ENCODE measurements at places on chromosomes 12 and 14.
A peak's percentile ranks its signal among the peaks of the same experiment; 100 is the strongest.

DNA sequence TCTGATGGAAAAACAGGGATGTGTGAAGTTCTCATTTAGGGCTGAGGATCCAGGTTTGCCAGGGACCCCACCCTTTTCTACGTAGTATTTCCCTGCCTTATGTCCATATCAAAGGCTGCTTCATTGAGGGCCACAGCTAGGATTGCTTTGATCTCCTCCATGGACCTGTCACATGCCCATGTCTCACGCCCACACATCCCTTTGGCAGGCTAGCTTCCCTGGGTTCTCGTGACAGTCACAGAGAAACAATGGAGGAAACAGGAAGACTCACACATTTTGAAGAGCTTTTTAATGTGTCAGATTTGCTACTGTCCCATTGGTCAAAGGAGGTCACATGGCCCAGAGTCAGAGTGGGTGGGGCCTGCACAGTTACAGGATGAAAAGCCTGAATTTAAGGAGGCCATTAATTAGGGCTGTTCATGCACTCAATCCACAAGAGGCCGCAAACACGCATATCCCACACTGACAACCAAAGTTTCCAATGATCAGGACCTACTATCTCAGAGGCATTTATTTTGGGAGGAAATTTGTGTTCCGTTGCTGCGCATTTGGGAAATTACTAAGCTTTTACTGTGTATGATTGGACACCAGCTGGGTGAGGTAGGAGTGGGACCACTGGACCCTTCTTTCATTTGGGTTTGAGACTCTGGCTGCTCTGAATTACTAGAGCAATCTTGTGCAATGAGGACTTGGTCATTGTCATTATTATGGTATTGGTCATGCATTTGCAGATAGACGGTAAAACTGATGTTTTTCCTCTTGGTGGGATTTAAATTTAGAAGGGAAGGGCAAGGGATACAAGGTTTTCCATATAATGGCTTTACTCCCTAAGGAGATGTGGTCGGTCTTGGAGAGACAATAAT lies 266.2 kb downstream of the KTN1 start:
- DNase-seq = no peak

DNA sequence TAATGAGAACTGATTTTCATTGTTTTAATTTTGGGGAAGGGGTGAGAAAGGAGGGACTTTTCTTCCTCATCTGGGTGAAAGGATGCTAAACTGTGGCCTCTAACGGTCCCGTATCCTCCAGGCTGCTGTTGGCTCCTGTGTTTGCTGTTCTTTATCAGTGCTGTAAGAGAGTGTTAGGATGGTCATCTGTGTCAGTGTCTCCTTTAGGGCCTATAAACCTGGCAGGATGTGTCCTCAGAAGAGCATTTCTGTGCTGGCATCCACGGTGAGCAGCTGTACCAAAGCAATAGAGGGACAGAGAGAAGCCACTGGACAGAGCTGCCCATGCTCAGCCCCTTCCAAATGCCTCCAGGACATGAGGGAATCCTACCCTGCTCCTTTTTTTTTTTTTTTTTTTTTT lies 253.1 kb downstream of the ZFP36L1 start:
- DNase-seq = no peak

- no peak for DNase-seq
Measured at GRCh38 chr14:101926085-101926484, 38.3 kb upstream of the DYNC1H1 start.

DNA sequence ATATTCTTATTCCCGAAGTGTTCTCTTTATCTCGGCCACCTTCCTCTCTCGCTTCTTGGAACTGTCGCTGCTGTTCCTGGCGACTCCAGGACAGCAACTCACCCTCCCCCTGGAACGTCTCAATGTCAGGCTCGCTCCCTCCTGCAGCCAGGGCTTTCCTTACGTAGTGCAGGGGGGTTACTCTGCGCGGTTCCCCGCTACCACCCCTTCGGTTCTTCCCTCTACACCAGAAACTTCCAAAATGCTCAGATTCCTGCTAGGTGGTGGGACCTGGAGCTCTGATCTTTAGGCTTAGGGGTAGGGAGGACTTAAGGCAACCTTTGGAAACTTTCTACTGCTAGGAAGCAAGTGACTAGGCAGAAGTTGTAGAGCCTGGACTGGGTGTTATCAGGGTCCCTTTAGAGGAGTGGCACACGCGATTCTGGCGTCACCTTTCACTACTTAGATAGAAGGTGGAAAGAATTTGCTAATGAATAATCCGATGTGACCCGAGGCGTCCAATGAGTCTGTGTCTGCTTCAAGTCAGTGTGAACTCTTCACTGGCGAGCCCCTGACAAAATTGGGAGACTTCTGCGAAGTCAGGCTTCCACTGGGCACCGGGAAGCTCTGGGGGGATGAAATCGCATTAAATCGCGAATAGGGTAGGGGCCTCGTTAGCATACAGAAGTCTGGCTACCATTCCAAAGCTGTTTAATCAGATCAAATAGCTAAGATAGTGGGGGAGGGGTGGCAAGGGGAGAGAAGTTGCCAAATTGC lies 900 bp upstream of the DPF3 start:
- DNase-seq = peak; percentile 17

- DNase-seq = no peak
Measured at GRCh38 chr14:83864106-83864505, 1665.8 kb upstream of the FLRT2 start.

- DNase-seq = no peak
Measured at GRCh38 chr14:61749264-61749663, 13.0 kb upstream of the SNAPC1 start.

DNA sequence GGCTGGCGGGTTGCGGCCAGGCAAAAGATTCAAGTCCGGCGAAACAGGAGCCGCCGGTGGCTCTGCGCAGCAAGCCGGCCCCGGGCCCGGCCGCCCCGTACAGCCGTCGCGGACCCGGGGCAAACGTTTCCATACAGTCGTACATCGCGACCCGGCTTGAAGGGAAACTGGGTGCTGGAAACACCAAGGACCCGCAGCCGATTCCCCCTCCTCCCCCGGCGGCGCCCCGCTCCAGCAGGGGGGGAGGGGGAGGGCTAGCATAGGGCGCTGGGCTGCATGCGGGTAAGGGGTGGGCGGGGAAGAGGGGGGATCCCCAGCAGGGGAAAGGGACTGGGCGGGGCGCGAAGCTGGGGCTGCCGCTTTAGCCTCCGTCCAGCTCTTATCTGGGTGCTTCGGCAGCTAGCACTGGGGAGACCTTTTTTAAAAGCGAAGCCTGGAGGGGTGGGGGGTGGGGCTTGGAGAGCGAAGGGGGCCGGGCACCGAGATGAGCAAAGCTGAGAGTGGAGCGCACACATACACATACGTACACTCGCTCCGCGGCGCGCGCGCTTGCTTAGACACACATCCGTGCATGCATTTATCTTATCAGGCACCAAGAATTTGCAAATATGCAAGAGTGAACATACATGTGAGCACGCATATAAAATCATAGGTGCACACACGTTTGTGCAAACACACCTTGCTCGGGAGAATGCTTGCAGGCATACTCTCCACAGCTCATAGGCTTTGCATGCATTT lies 11.9 kb downstream of the RARG start:
- peak; percentile 74 for DNase-seq

DNA sequence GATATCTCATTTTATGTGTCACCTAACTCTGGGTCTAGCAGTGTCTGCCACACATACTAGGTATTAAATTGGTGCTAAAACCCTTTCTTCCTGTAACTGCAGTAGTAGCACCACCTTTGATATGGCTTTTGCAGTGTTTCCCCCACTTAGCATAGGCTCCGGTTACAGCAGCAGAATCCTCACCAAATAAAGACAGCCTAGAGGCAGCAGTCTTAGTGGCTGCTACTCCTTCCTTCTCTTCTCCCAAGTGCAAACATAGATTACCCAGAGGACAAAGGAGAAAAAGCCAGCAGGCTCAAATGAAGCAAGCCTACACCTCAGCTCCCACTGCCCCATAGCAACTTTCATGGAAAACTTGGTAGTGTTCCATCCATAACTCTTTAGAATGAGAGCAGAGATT lies 30.1 kb upstream of the ABCC9 start:
- DNase-seq = no peak

GRCh38 chr12:93536111-93536765 lies 36.2 kb upstream of the SOCS2 start:
- no peak for DNase-seq

DNA sequence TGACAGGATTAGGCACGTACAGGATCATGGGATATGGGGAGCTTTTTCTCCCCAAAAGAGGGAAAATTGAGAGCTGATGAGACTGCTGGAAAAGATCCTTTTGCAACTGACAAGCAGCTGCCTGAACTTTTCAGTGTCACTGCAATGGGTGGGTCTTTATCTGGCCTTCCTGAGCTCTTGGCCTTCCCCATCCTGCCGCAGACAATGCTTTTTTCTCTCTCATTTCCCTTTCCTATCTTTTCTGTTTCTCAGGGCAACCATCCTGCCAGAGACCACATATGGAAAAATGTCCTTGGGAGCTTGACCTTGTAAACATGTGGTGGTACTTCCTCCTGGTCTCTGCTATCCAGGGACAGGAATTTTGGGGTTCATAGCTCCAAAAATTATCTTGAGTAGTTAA lies 75.8 kb downstream of the CALM1 start:
- no peak for DNase-seq

DNA sequence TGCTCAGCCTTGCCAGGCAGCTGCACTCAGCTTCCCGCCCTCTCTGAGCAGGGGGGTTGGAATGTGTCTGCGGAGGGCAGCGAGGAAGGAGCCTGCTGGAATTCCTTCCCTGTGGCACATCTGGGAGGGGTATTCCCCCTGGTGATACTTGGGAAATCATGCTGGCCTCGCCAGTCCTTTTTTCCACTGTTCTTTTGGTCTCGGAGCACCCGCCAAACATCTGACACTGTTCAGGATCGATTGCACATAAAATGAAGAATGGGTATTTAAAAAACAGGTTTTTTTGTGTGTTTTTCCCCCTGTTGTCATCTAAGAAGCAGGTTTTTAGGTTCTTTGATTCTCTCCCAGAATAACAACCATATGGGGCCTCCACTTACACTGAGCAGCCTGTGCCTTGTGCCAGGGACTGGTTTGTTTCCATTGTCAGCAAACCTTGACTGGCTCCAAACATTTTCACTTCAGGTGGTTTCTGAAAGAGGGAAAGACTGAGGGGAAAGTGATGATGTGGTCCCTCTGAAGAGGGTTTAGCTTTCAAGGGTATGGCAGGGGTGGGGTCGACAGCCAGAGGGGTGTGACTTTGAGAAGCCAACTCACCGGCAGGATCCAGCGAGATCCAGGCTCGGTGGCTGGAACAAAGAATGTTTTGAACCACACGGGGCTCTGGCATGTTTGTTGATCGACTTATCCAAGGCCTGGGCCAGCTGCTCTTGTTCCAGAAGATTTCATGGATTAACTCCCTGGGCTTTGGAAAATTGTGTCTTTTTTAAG lies 215.1 kb downstream of the CACNA1C start:
- DNase-seq = no peak

DNA sequence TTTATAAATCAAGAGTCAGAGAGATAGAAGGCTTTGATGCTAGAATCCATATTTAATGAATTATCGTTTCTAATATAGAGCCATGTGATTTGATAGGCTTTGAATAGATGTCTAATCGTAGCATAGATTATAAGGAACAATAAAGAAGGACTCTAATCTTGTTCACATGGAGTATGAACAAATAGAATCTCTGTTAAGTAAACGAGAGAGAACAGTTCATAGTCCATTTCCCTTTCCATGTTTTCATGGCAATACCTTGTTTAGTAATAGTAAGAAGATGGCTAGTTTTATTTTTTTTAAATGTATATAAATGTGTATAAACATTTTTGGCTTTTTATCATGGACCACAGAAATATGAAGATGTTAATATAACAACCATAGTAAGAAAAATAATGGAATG lies 32.3 kb upstream of the RAD51AP1 start:
- DNase-seq = no peak

- DNase-seq = no peak
Measured at GRCh38 chr14:93267149-93267711, 60.2 kb downstream of the UBR7 start.

DNA sequence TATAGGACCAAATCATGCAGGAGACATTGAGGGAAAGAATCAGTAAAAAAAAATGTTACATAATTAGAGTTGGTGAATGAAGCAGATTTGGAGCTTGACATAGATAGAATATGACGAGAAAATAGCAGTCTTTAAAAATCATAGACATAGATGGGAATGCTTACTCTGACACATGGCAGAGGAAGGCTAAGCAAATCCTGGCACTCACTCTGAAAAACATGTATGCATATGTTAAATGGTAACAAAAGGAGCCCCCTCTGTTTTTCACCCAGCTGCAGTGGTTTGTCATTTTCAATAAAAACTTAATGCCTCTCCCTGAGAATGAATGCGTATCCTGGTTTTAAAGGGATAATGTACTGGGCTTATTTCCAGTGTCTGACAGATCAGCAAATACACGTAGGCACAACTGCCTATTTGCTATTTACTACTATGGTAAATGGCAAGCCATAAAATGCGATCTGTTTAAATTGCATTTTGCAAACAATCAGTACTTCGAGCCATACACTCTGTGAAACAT lies 561.2 kb upstream of the SEL1L start:
- no peak for DNase-seq

DNA sequence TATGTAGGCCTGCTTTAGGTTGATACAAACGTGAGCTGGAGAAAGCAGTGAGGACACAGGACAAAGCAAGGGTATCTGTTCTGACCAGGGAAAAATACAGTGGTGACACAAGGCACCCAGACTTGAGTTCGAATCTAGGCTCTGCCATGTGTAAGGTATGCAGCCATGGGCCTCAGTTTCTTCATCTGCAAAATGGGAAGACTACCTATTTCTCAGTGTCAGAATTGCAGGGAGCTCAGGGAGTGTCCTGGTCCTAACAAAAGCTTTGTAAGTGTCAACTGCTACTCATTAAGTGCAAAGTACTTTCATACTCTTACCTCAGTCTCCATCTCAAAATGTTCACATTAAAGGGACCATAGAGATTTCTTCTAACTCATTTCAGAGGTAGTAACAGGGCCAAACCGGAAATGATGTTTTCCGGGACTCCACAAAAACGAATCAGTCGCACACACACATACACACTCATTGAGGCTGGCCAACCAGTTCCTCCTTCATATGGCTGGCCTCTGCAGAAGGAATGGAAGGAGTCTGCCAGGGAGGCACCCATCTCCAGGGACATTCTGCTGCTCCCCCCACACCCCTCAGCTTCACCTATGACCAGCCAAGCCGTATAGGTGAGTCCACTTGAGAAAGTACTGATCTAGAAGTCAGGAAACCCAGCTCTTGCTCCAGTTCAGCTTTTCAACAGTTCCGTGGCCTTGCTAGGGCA lies 7.8 kb downstream of the CTDSP2 start:
- DNase-seq = peak; percentile 76

DNA sequence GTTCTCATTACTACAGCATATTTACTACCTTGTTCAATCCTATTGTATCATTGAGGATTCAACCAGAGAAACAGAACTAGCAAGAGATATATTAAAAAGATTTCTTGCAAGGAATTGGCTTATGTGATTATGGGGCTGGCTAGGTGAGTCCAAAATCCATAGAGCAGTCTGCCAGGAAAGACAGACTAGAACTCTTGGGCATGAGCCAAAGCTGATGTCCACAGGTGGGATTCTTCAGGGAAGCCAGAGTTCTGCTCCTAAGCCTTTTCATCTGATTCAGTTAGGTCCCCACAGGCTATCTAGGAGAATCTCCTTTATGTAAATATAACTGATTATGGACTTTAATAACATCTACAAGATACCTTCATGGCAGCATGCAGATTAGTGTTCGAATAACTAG lies 26.0 kb downstream of the PELI2 start:
- DNase-seq = no peak

Measured in kidney capillary endothelial cell (primary cell).